ENCODE measurements at places on chromosomes 1 and 21.

- peaks cover 71% of the 10 kb centered on the region for H3K36me3 ChIP-seq
- no peak overlapping the region for H3K27ac ChIP-seq
- no peak overlapping the region for H3K4me3 ChIP-seq
- DNase-seq, result peak; percentile 75
- no peaks in the 10 kb centered on the region for H3K27me3 ChIP-seq
Observed at GRCh38 chr1:1763657-1764621, 14.3 kb downstream of the NADK start.

GRCh38 chr1:226425004-226425378, 17.1 kb upstream of the PARP1 start:
- no peak for DNase-seq
- H3K4me1 ChIP-seq, result no peaks in the 10 kb centered on the region
- H3K36me3 ChIP-seq, result no peaks in the 10 kb centered on the region
- no peaks in the 10 kb centered on the region for H3K27me3 ChIP-seq

- no peak overlapping the region for H3K27ac ChIP-seq
- H3K36me3 ChIP-seq, result no peaks in the 10 kb centered on the region
- no peak overlapping the region for H3K4me3 ChIP-seq
- H3K27me3 ChIP-seq, result peaks cover 24% of the 10 kb centered on the region
Observed at GRCh38 chr1:218171302-218171893, 113.7 kb upstream of the RRP15 start.

DNA sequence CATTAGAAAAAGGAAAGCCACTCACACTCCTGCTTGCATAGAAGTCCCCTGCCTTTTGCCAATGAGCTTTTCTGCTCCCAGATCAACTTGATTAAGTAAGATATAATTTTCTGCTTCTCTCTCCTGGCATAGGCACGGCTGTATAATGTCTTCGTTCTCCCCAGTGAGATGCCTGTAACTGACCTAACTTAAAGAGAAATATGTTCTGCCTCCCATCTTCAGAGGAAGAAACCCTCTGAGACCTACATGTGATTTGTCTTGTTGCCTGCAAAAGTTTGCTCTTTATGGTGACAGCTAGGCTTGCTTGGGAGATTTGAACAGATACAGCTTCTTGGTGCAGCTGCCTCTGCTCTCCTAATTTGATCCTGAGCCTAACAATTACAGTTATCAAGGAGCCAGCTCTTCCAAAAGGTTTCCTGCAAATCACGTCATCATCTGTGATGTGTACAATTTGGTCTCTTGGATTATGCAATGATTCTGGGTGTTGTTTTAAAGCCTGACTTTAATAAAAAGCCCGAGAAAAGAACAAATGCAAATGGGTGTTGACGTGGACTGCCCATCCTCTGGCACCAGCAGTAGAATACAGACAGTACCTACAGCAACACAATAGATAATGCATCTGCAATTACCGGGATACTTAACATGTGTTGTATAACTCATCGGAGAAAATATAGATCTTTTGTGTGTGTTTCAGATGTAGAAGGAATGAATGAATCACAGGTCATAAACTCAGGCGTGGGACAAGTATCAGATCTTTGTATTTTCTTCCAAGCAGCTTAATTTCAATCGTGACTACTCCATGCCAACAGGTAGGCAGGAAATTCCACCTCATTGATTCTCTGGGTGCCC, 76.2 kb upstream of the KAZN start:
- H3K27ac ChIP-seq, result peak overlapping the region; percentile 95
- no peak for DNase-seq
- H3K4me1 ChIP-seq, result peaks cover 40% of the 10 kb centered on the region

DNA sequence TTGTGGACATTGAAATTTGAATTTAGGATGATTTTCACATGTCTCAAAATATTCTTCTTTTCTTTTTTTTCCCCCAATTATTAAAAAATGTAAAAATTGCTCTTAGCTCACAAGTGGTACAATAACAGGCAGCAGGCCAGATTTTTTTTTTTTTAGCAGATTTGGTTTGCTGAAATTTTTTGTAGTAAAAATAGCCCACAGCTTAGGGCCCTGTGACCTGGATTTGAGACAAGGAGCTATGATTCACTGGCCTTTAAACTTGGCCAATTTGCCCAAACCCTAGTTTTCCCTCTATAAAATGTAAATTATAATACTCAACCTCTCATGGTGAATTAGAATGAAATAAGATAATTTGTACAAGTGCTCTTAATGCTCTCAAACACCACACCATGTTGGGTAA, 253.8 kb downstream of the DYRK1A start:
- H3K4me3 ChIP-seq, result no peak overlapping the region
- no peaks in the 10 kb centered on the region for H3K4me1 ChIP-seq
- H3K36me3 ChIP-seq, result no peaks in the 10 kb centered on the region
- no peak overlapping the region for H3K27ac ChIP-seq
- H3K27me3 ChIP-seq, result no peaks in the 10 kb centered on the region
- no peak for DNase-seq

DNA sequence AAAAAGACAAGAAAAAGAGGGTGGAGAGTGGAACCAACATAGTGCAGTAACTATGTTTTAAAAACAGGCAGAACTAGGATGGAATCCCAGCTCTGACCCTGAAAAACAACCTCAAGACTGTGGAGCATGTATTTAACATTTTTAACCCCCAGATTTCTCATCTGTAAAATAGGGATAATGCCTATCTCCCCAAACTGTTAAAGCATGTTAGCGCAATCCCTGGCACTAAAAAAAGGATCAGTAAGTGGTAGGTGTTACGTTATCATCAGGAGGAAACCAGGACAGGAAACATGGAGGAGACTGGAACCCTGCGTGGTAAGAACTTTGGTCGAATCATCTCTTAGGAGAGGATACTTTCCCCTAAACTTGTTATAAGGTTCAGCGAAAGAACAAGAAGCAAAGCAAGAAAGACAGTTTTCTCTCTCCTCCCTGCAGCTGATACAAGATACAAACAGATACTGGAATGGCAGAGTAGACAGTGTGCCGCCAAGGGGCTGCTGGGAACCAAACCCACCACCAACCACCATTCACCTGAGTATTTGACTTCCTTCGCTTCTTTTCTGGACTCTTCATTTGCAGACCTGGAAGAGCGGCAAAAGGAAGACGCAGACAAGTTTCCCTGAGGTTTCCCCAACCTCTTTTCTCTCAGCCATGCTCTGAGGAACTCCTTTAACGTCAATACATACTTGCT, 991 bp downstream of the PYGO2 start:
- no peaks in the 10 kb centered on the region for H3K27me3 ChIP-seq
- peak overlapping the region; percentile 99 for H3K27ac ChIP-seq
- H3K4me3 ChIP-seq, result peak overlapping the region; percentile 86
- peaks cover 42% of the 10 kb centered on the region for H3K36me3 ChIP-seq
- H3K4me1 ChIP-seq, result peaks cover 11% of the 10 kb centered on the region

GRCh38 chr1:210441028-210441427, 112.3 kb downstream of the HHAT start:
- H3K27ac ChIP-seq, result peak overlapping the region; percentile 97
- H3K4me3 ChIP-seq, result no peak overlapping the region
- DNase-seq, result no peak
- peaks cover 9% of the 10 kb centered on the region for H3K4me1 ChIP-seq
- H3K27me3 ChIP-seq, result no peaks in the 10 kb centered on the region
- H3K36me3 ChIP-seq, result no peaks in the 10 kb centered on the region

DNA sequence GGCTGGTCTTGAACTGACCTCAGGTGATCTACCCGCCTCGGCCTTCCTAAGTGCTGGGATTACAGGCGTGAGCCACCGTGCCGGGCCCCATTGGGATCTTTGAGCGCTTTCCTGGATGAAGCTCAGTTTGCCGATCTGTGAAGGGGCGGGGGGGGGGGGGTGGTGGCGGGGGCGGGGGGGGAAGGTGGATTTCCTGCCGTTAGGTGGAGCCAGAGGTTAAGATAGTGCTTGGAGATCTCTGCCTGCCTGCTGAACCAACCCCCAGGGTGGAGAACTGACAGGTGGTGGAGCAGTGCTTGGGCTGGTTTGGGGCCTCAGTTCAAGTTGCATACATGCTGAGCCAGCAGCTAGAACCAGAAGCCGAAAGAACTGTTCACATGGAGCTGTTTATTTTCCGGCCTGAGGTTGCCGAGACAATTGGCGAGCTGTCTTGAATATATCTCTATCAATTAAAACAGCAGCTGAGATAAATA, 1.7 kb downstream of the TMCC2 start:
- no peaks in the 10 kb centered on the region for H3K36me3 ChIP-seq
- peaks cover 19% of the 10 kb centered on the region for H3K4me1 ChIP-seq
- H3K27me3 ChIP-seq, result no peaks in the 10 kb centered on the region

DNA sequence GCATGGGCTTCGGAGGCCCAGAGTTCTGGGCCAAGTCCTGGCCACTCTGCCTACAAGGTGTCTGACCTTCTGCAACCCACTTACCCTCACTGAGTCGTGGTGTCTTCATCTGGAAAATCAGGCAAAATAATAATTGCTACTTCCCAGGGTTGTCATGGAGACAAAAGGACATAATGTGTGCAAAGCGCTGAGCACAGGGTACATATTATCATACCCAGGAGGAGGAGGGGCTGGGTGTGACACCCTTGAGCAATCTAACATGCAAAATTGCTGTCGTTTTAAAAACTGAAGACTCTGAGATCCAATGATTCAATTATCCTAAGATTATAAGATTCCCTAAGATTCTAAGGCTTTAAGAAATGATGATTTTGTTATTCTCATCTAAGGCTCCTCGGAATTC, 459.5 kb downstream of the PTPRU start:
- H3K27ac ChIP-seq, result no peak overlapping the region
- no peak overlapping the region for H3K4me3 ChIP-seq
- H3K27me3 ChIP-seq, result no peaks in the 10 kb centered on the region
- H3K36me3 ChIP-seq, result no peaks in the 10 kb centered on the region

GRCh38 chr1:169289016-169289415, 78.6 kb downstream of the NME7 start:
- H3K27me3 ChIP-seq, result no peaks in the 10 kb centered on the region
- no peak for DNase-seq
- no peak overlapping the region for H3K27ac ChIP-seq
- peaks cover 3% of the 10 kb centered on the region for H3K36me3 ChIP-seq
- H3K4me1 ChIP-seq, result peaks cover 23% of the 10 kb centered on the region

Data from RWPE2 (cell line).